Osteoblast (primary cell): ENCODE measurements at places on chromosomes 2 and 18. TPM values are rescaled to one million over a fixed set of nuclear protein-coding genes. Genes with fewer than 3 reads are reported as not detected.

The GAL3ST2 gene
- 0.29 and 0.36 TPM in 2 replicates for total RNA-seq

The CPS1 gene
- total RNA-seq = 21.7 and 24.2 TPM in 2 replicates

The EFEMP1 gene
- 1,402 and 1,564 TPM in 2 replicates for total RNA-seq

The CERS6 gene
- total RNA-seq = 21.8 and 23.9 TPM in 2 replicates

The REG3A gene
- not detected in 2 replicates for total RNA-seq

The CFC1 gene
- not detected in 2 replicates for total RNA-seq

The MTCL1 gene
- 38.0 and 44.5 TPM in 2 replicates for total RNA-seq

The MOGAT1 gene
- not detected in 2 replicates for total RNA-seq

The UGT1A1 gene
- total RNA-seq = not detected in 2 replicates

The COL5A2 gene
- 632 and 879 TPM in 2 replicates for total RNA-seq

The SEPTIN10 gene
- 101 and 107 TPM in 2 replicates for total RNA-seq

The CHRND gene
- not detected in 2 replicates for total RNA-seq

The FAM110C gene
- not detected in 2 replicates for total RNA-seq

The ITPRIPL1 gene
- total RNA-seq = 1.4 and 1.8 TPM in 2 replicates

The NDC80 gene
- total RNA-seq = 2.2 and 3.5 TPM in 2 replicates

The BOLL gene
- total RNA-seq = not detected in 2 replicates

The PNPT1 gene
- 18.3 and 22.8 TPM in 2 replicates for total RNA-seq

The STARD6 gene
- not detected in 2 replicates for total RNA-seq

The CGREF1 gene
- 6.8 and 14.5 TPM in 2 replicates for total RNA-seq

The KIF1A gene
- under 0.01 TPM in 1 of 2 replicates, not detected in the other for total RNA-seq

The PDE1A gene
- total RNA-seq = 42.0 and 69.2 TPM in 2 replicates

The CD302 gene
- total RNA-seq = 14.5 and 18.9 TPM in 2 replicates

The KCTD18 gene
- 32.7 and 33.7 TPM in 2 replicates for total RNA-seq

The MAPK4 gene
- not detected in 2 replicates for total RNA-seq

The FAHD2B gene
- 1.1 and 1.2 TPM in 2 replicates for total RNA-seq

The MYO5B gene
- 0.36 and 1.2 TPM in 2 replicates for total RNA-seq

The CHRNG gene
- not detected in 2 replicates for total RNA-seq

The OR6B2 gene
- total RNA-seq = not detected in 2 replicates

The ALPP gene
- not detected in 2 replicates for total RNA-seq

The PTPRM gene
- 84.7 and 89.3 TPM in 2 replicates for total RNA-seq

The SYT4 gene
- total RNA-seq = not detected in 2 replicates

The DYSF gene
- total RNA-seq = 2.7 and 4.3 TPM in 2 replicates

The C2orf80 gene
- total RNA-seq = not detected in 2 replicates

The GPR75 gene
- 1.8 and 2.2 TPM in 2 replicates for total RNA-seq

The FTCDNL1 gene
- total RNA-seq = 4.7 and 5.0 TPM in 2 replicates

The DSG3 gene
- 1.4 and 1.8 TPM in 2 replicates for total RNA-seq

The CKAP2L gene
- total RNA-seq = 1.1 and 1.5 TPM in 2 replicates

The NR4A2 gene
- total RNA-seq = 0.72 and 0.88 TPM in 2 replicates
